D341Med (cell line): ENCODE measurements at places on chromosomes 1 and 21.

DNA sequence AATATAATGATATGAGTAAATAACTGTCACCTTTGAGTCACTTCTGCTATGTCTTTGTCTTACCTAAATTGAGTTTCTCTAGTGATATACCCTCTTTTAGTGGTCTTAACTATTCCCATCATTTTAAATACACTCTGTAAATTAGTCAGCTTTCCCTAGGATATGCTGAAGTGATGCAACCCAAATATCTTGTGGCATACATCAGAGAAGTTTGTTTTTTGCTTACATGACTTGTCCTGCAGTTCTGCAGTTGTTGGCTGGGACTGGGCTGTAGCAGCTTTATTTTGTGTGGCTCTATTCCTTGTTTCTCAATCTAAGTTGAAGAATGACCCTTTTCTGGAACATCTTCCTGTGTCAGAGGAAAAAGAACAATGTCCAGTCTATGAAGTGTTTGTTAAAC is 76.4 kb downstream of the TTC3 start:
- no peak for DNase-seq

DNA sequence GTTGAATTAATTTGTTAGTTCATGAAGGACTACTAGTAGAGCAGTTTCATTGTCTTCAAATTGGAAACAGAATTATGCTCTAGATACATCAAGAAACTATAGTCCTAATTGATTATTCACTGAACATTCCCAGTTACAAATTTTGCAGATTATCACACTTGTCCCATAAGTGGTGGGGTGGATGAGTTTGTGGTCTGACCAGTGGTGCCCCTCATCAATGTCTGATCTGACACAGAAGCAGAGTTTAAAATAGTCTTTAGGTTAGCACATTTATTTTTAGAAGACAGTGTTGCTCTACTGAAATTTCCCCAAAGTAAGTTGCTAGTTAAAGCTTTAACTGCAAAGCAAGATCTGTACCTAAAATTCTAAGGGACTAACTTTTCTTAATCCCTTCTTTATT is 42.9 kb downstream of the INKA2 start:
- DNase-seq: no peak

- no peak for DNase-seq
Measured at GRCh38 chr1:240387051-240387450, 224.9 kb downstream of the GREM2 start.

DNA sequence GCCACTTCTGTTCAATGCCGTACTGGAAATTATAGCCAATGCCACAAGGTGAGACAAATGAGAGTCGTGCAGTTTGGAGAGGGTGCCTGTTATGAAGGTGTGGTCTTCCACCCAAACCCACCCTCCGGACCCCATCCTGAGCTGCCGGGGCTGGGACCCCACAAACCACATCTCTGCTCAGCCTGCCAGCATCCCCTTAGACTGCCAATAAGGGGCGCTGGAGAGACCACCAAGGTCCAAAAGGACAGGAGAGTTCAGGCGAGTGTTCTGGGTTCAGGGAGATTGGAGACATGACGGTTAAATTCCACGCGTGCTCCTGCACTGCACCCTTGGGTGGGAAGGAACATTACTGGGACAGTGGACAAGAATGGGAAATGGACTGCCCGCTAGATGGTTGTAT is 48.7 kb upstream of the COL18A1 start:
- no peak for DNase-seq

DNA sequence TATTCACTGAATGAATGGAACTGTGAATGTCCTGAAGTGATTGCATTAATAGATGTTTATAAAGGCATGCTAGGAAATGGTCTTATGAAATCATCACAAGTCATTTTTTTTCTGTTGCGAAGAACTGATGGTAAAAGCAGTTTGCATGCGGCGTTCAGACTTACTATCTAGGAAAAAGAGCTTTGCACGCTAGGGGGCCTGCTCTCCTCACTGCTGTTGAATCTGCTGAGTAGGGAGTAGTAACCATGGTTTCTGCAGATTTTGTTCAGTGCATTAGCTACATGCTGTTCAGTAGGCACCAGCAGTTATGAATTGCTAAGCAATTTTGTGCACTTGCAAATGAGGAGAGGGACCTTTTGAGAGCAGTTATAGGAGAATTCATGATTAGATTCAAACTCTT is 57.9 kb downstream of the CENPF start:
- peak; percentile 35 for DNase-seq

GRCh38 chr1:162019006-162019405 is 4.7 kb downstream of the OLFML2B start:
- no peak for DNase-seq
